Stimulated activated CD8-positive, alpha-beta memory T cell treated with anti-CD3 and anti-CD28 coated beads, Interleukin-7, amount 100 ng/mL, for 1 hour (primary cell): ENCODE measurements at places on chromosomes 13 and 19.

GRCh38 chr19:10915130-10916091 lies 13.0 kb downstream of the YIPF2 start:
- DNase-seq: no peak

DNA sequence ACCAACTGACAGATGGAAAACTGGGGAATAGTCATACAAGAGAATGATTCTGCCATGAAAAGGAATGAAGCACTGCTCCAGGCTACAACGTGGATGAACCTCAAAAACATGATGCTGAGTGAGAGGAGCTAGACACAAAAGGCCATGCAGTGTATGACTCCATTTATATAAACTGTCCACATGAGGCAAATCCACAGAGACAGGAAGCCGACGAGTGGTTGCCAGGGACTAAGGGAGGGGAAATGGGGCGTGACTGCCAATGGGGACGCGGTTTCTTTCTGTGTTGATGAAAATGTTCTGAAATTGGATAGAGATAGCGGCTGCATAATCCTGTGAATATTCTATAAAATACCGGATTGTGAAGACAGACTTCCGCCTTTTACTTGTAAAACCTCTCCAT lies 10.2 kb downstream of the SMIM7 start:
- no peak for DNase-seq

GRCh38 chr13:34901572-34901971 lies 40.5 kb upstream of the NBEA start:
- no peak for DNase-seq

DNA sequence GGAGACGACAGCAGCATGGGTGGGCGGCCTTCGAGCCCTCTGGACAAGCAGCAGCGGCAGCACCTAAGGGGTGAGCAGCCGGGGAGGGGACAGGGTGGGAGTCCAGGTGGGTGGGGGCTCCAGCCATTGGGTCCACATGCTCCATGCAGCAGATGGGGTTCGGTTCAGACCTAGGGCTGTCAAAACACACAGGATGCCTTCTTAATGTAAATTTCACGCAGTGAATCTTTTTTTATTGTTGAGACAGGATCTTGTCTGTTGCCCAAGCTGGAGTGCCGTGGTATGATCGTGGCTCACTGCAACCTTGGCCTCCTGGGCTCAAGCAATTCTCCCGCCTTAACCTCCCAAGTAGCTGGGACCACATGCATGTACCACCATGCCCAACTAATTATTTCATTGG lies 15.9 kb downstream of the PGLS start:
- no peak for DNase-seq
